Esophagus squamous epithelium (tissue), 5 donors: ENCODE measurements at places on chromosomes 2 and 18.

GRCh38 chr2:218345491-218346236 lies 11.0 kb upstream of the CATIP start:
- no peak for DNase-seq

- no peak for DNase-seq
Measured at GRCh38 chr2:96546321-96546720, 9.8 kb downstream of the ARID5A start.

GRCh38 chr2:206800506-206801417 lies 35.4 kb downstream of the FASTKD2 start:
- DNase-seq: no peak

DNA sequence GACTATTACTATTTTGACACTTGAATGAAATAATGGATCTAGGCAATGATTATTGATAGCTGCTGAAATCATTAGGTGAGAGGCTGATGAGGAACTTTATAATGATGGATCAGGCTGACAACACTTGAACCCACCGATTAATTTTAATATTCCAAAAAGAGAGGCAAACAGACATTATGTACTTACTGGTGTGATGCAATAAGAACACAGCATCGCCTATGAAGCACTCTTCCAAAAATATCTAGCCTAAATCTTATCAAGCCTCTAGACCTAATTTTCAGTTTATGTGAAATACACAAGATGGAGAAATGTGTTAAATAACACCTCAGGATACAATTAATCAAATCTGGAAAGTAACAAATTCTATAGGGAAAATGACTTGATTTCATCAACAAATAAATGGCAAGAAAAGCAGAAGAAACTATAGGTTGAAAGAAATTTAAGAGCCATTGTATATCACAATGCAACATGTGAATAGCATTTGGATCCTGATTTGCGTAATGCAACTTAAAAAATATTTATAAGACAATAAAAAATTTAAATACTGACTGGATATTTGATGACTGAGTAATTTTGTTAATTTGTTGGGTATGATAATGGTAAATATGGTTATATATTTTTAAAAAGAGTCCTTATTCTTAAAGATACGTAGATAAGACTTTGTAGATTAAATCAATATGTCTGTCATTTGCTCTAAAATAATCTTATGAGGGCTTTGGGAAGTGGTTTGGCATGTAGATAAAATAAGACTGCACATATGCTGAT lies 17.2 kb upstream of the SSB start:
- DNase-seq: no peak

- no peak for DNase-seq
Measured at GRCh38 chr2:121558329-121558728, 27.6 kb downstream of the RNU4ATAC start.

DNA sequence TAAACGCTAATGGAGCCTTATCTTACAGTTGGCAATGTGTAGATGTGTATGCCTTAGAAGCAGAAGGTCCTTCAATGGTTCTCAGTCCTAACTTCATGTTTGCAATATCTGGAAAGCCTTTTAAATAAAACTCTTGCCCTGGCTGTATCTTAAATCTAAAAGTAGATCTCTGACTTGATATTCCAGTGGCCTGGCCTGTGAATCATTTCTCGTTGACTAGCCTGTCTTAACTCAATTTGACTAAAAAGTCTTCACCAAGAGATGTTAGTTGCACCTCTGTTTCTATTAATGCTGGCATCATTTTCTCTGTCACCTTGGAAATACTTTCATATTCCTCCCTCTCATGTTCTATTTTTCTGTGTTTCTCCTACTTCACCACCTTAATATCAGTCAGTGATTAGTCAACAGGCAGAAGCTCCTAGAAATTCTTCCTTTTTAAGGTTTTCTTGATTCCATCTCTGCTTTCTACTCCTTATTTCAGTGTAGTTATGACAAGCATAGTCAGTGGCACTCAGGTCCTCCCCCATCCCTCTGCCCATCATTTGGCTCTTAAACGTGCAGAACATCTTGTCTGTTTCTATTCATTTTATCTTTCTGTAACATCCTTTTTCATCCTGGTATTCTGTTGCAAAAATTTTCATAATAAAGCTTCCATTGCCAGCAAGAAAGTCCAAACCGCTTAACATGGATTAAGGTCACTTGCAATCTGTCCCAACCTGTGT lies 4.3 kb downstream of the ITGAV start:
- no peak for DNase-seq

GRCh38 chr2:72032481-72033041 lies 115.1 kb downstream of the CYP26B1 start:
- no peak for DNase-seq

GRCh38 chr2:142189501-142189900 lies 58.7 kb upstream of the LRP1B start:
- DNase-seq: no peak

- no peak for DNase-seq
Measured at GRCh38 chr18:31723639-31723989, 37.1 kb downstream of the SLC25A52 start.

GRCh38 chr2:34419856-34420255 lies 820.8 kb upstream of the FAM98A start:
- DNase-seq: no peak

DNA sequence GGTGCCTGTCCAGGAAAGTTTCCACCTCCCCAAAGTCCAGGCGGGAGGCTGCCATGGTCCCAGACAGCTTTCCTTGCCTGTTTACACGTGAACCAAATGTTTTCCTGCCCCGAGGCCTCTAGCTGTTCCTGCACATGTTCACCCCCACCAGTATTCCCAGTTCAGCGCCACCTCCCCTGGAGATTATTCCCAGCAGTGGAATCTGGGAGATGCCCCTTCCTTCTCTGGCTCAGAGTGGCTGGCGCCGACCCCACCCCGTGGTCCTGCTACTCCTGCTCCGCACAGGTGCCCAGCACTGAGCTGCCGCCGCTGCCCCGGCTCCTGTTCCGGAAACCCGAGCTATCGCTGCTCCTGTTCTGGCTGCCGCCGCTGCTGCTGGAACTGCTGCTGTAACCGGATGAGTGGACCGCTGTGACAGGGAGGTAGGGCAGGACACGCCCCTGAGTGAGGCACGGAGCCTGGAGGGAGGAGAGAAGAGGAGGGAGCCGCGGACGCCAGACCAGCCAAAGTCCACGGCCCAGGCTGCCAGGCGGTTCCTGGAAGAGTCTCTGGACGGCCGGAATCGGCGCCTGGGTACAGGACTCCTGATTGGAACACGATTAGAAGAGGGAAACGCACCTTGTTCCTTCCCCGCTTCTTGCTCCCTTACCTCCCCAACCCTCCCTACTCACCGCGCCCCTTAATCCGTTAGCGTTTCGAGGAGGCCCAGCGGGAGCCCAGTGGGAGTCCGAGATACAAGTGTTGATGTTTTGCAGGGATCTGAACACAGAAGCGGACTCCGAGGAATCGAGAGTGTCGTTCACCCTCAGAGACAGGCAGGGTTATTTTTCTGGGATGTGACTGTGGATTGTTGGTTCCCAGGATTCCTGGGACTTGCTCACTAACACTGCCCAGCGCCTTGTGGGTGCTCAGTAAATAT lies at the start of gene PDE11A:
Gene PDE11A, minus strand, starts transcription at position 395 of the 919 bp plus-strand sequence. Its CDS starts 340 bp downstream, at position 55.
- no peak for DNase-seq
